ENCODE measurements at places on chromosomes 2 and 18.

- DNase-seq = no peak
These were observed 106.4 kb downstream of the ZBTB7C start for GRCh38 chr18:48302736-48303135.

DNA sequence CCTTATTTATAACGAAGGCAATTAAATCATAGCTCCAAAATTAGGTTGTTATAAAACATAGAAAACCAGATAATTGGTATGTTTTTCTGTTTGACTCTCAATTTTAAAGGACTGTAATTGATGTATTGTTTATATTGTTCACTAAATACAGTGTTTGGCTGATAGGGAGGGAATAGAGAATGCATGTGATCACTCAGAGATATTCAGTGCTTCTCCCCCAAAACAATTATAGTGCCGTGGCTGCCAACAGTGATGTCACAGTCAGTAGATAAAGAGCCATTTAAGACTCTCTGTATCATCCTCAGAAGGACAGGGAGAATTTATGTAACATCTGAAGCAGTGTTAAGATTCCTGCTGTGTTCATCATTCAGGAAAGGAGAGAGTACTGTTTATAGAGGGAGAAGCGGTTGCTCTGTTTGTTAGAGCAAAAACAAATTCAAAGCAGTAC lies 69.6 kb downstream of the PHLPP1 start:
- DNase-seq = no peak

- no peak for DNase-seq
These were observed 52.4 kb downstream of the LIMS1 start for GRCh38 chr2:108586631-108587030.

DNA sequence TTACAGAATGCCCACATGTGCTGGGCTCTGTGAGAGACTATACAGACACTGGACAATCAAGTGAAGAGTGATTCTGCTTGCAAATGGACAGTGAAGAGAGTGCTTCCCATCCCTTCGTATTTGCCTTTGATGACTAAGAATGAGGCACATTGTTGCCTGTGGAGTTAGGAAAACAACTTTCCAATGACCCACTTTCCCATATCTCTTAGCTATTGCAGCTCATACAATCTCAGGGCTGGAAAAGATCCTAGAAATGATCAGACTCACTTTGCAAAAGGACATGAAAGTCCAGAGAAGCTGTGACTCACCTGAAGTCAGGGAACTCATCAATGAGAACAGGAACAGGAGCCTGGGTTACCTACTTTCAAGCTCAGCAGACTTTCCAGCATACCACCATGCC lies 440.5 kb upstream of the TCF4 start:
- DNase-seq = no peak

DNA sequence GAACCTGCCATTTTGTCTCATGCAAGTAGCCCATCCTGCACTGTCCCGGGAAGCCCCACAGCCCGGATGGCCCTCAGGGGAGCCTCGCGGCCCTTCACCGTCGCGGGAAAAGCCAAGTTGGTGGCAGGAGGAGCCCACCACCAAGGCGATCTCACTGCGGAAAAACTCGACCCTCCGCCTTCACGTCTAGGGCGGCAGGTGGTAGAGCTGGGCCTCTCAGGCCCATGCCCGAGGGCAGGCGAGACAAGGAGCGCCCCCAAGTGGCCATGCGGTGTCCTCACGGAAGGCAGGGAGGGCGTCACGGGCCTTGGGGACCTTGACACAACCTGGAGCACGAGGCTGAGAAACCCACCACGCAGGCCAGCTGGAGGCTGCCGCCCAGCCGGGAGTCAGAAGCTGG lies 34.8 kb upstream of the SKA1 start:
- no peak for DNase-seq

DNA sequence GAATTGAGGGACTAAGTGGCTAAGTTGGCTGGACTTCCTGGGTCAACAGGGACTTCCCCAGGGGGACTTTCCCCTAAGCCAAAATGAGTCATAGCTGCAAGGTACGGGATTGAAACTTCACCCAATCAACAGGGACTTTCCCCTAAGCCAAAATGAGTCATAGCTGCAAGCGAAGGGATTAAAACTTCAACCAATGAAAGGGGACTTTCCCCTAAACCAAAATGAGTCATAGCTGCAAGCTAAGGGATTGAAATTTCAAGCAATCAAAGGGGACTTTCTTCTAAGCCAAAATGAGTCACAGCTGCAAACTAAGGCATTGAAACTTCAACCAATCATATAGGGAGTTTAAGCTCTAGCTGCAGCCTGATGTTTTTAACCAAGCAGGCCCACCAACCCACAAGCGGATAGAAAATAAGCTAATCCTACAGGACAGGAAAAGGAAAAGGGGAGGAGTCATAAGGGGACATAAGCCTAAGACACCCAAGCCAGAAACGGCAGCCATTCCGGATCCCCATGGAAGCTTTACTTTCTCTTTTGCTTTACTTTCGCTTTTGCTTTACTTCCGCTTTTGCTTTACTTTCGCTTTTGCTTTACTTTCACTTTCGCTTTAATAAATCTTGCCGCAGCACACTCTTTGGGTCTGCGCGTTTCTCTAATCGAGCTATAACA lies 1375.4 kb upstream of the CELF4 start:
- peak; percentile 36 for DNase-seq

DNA sequence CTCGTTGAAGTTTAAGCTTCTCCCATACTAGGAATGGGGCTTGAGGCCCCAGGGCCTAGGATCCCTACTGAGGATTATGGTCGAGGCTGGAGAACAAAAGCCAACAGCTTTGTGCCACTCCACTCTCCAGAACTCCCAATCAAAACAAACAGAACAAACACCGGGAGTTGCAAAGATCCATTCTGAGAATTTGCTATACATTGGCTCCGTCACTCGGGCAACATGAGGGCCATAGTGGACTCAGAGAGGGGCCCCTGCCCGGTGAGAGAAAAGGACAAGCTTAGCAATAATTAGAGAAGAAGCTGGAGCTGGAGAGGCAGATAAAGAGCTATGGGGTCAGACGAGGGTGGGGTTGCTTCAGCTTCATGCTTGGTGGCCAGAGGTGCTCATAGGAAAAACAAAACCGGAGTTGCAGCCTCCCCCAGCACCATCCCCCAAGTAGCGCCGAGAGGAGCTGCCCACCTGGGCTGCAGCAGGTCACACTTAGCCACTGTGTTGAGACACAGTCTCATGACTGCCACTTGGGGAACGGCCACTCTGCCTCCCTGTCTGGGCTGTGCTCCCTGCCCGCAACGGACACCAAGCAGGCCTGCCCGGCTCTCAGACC lies 142.3 kb upstream of the HAAO start:
- no peak for DNase-seq

DNA sequence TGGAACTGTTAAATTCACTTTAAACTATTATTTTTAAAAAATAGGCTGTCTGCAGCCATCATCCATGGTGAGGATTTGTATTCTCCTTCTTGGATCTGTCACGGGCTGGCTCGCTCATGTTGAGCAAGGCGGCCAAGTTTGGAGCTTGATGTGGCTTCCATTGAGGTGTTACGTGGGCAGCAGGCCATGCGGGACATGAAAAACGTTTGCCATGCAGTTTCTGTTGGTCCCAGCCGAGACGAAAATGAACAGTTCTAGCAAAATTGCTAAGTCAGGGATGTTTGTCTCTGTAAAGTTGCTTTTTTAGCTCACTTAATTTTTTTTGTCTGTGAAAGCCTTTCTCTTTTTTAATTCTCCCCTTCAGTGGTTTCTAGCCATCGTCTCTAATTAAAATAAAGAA lies 70.2 kb upstream of the MGAT5 start:
- DNase-seq = no peak

DNA sequence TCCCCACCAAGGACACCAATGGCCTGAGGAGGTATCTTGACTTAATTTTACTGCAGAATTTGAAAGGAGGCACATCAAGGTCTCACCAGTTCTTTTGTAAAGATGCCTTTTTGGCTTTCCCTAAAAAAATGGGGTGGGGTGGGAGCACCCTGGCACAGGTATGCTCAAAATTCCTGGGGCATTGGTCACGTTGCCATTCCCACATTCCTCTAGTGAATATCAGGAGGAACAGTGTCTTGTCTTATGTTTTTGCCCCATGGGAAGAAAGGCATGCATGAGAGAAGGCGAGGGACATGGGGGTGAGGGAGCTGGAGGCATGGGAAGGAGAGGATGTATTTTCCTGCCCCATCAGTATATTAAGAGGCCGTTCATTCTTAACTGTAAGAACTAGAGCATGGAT lies 275.3 kb downstream of the CMPK2 start:
- no peak for DNase-seq

GRCh38 chr2:5546181-5546580 lies 146.0 kb upstream of the SOX11 start:
- no peak for DNase-seq

GRCh38 chr2:25385910-25386309 lies 44.2 kb upstream of the DNMT3A start:
- no peak for DNase-seq

- DNase-seq = no peak
These were observed 37.2 kb upstream of the CFAP36 start for GRCh38 chr2:55482186-55482884.

Measured in stimulated activated CD4-positive, alpha-beta T cell treated with anti-CD3 and anti-CD28 coated beads, TNF-alpha, amount 100 ng/mL, for 48 hours (primary cell).